ENCODE measurements at places on chromosomes 12 and 14.

DNA sequence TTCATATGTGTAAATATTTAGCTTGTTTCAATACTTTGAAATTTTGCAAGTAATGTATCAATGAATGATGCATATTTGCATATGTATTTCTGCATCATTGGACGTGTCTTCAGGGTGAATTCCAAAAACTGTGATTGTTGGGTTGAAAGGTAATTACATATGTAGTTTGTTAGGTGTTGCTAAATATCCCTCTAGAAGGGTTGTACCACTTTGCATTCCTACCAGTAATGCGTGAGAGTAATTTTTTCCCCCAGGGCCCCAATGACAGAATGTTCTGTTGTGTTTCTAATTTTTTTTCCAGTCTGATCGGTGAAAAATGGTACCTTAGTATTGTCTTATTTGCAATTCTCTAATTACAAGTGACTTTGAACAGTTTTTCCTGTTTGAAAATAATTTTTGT lies 408.9 kb downstream of the NAV3 start:
- no peak for DNase-seq

DNA sequence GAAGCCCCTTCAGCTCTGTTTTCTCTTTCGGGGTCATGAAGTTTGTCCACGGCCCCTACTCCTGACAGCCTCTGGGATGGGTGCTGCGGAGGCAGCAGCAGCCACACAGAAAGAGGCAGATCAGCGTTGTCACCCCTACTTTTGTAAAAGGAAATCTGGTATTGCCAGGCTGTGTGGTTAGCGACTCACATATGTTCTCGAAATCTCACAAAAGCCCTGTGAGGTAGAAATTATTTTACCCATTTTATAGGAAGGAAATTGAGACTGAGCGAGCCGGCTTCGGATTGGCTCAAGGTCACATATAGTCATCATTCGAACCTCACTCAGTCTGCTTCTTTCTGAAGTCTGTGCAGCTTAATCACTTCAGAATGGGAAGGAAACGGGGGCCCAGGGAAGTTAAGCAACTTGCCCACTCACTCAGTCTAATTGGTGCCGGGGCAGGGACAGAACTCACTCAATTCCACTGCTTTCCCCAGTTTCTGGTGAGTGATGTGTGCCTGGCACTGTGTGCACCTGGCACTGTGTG lies 1.1 kb upstream of the CKAP4 start:
- DNase-seq, result no peak

GRCh38 chr12:103011974-103012763 lies 54.7 kb downstream of the ASCL1 start:
- no peak for DNase-seq

GRCh38 chr12:57781801-57782200 lies 786 bp upstream of the TSFM start:
- DNase-seq, result no peak

DNA sequence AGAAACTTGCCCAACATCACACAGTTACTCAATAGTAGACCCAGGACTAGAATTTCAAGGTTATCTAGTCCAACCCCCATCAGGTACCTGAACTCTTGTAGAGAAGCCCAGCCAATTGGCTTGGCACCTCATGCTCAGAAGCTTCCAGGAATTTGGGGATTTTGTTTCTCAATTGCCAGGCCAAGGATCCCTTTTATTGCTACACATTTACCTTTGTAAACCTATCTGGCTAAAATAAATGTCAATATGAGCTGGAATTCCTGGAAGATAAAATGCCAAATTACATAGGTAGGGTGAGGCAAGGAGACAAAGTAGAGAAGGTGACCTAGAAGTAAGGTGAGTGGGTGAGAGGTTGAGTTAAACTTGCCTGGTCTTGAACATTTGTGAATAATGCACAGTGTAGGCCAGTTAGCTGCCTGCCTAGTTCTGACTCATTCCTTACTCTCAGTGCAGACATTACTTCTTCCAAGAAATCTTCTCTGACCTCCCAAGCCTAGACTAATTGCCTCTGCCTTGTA lies 36.3 kb downstream of the SDR9C7 start:
- no peak for DNase-seq

- DNase-seq, result no peak
These were observed 32.5 kb downstream of the FBXO34 start for GRCh38 chr14:55303691-55304145.

- no peak for DNase-seq
These were observed 21.4 kb downstream of the WNT5B start for GRCh38 chr12:1650260-1650977.

GRCh38 chr12:104591257-104591885 lies 134.6 kb downstream of the CHST11 start:
- no peak for DNase-seq

DNA sequence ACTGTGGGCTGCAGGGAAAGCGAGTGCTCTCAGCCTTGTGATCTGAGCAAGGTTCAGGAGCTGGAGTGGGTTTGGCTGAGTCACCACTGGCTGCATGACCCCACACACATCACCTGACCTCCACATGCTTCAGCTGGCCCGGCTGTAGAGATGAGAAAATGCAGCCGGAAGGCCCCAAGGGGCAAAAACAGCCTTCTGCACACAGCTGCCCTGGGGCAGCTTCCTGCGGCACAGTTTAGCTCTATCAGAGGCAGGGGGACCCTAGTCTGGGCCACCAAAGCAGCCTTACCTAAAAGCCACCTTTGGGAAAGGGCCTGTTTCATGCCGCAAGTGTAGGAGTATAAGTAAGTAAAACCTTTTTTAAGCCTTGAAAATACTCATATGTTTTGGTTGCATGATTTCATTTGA lies 123.3 kb downstream of the SSPN start:
- DNase-seq, result peak; percentile 31

GRCh38 chr12:115135800-115136211 lies 451.8 kb upstream of the TBX3 start:
- no peak for DNase-seq

- DNase-seq, result no peak
These were observed 168.6 kb upstream of the FAR2 start for GRCh38 chr12:28980436-28980835.
